ENCODE measurements at places on chromosomes 13 and 19. TPM values are rescaled to one million over a fixed set of nuclear protein-coding genes. Genes with fewer than 3 reads are reported as not detected.

PGLYRP2 gene
- total RNA-seq, result not detected

GRCh38 chr19:35315883-35316282 lies 13.1 kb upstream of the CD22 start:
- H3K27me3 ChIP-seq, result no peaks in the 10 kb centered on the region
- no peak overlapping the region for H3K4me3 ChIP-seq
- no peaks in the 10 kb centered on the region for H3K36me3 ChIP-seq
- no peak for DNase-seq
- H3K4me1 ChIP-seq, result peaks cover 8% of the 10 kb centered on the region

DNA sequence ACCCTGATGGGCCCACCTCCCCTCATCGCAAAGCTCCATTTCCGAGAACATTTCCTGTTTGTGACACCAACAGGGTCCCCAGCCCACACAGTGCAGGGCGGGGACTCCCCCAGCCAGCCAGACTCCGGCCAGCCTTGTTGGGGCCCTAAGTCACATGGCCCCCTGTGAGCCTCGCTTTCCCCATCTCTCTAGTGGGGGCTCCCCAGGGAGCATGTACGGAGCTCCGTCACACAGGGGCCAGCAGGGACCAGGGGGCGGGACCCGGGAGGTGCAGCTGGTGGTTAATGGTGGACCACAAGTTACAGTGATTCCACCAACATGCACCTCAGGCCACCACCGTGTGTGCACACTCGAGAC lies 1.7 kb downstream of the TBXA2R start:
- no peak overlapping the region for H3K4me3 ChIP-seq
- DNase-seq, result no peak
- H3K4me1 ChIP-seq, result peaks cover 38% of the 10 kb centered on the region
- H3K27me3 ChIP-seq, result peaks cover 39% of the 10 kb centered on the region
- H3K36me3 ChIP-seq, result no peaks in the 10 kb centered on the region

GRCh38 chr13:78764665-78765064 lies 105.7 kb upstream of the OBI1 start:
- H3K36me3 ChIP-seq, result no peaks in the 10 kb centered on the region
- H3K27me3 ChIP-seq, result no peaks in the 10 kb centered on the region
- DNase-seq, result no peak
- no peak overlapping the region for H3K4me3 ChIP-seq
- no peak overlapping the region for H3K27ac ChIP-seq

GRCh38 chr19:9296336-9296735 lies 13.3 kb downstream of the ZNF699 start:
- no peak overlapping the region for H3K27ac ChIP-seq
- H3K27me3 ChIP-seq, result no peaks in the 10 kb centered on the region
